HT1080 (cell line): ENCODE measurements at places on chromosomes 16 and 17.

DNA sequence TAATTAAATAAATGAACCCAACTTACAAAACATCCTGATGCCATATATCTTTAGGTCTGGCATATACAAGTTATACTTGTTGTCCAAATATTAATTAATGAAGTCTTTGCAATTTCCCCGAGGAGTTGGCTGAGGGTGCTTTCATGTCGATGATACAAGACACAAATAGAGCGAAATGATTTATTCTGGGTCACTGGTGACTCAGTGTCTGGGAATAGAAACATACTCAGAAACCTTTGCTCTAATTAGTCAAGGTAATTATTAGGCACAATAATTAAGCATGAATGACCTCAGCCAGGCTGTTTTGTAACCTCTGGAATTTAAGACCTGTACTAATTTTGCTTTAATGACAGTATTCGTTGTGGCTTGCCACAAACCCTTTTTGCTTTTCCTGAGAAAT is 37.0 kb upstream of the HAPSTR1 start:
- DNase-seq, result no peak

- no peak for DNase-seq
Observed at GRCh38 chr16:86248310-86248905, 261.9 kb upstream of the FOXF1 start.

GRCh38 chr16:64459402-64459801 is 662.5 kb downstream of the CDH11 start:
- no peak for DNase-seq

GRCh38 chr17:32894245-32894644 is 17.3 kb upstream of the MYO1D start:
- no peak for DNase-seq
